GM13976 (cell line): ENCODE measurements at places on chromosomes 16 and 17.

- DNase-seq: no peak
Observed at GRCh38 chr16:50765260-50765659, 23.4 kb downstream of the CYLD start.

GRCh38 chr16:80125677-80126076 lies 415.1 kb upstream of the DYNLRB2 start:
- DNase-seq: no peak

DNA sequence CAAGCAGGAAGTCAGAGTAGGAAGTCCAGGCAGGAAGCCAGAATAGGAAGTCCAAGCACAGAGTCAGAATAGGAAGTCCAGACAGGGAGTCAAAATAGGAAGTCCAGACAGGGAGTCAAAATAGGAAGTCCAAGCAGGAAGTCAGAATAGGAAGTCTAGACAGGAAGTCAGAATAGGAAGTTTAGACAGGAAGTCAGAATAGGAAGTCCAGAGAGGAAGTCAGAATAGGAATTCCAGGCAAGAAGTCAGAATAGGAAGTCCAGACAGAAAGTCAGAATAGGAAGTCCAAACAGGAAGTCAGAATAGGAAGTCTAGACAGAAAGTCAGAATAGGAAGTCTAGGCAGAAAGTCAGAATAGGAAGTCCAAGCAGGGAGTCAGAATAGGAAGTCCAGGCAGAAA lies 105.3 kb upstream of the C16orf82 start:
- DNase-seq: no peak

DNA sequence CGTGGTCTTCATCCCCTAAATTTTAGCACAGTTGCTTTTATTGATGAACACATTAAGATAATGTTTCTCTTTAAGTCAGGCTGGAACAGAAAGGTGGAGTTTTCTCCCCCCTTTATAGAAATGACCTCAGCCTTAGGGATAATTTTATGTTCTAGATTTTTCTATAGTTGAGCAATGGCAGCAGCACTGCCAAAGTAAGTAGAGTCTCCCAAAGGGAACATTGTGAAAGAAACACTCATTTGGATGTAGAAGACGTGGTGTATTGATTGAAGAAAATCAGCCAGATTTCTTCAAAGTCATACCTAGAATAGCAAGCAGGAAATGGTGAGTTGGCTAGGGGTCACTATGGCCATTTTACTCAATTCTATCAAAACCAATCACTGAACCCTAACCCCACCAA lies 122.5 kb downstream of the DNAH9 start:
- DNase-seq: no peak

GRCh38 chr17:27609611-27610303 lies 21.2 kb upstream of the LGALS9 start:
- peak; percentile 57 for DNase-seq

GRCh38 chr17:6779411-6779810 lies 3.4 kb downstream of the FBXO39 start:
- DNase-seq: no peak

GRCh38 chr17:27904534-27905446 lies 11.6 kb upstream of the LYRM9 start:
- no peak for DNase-seq

GRCh38 chr16:68995011-68995504 lies 110.4 kb upstream of the HAS3 start:
- DNase-seq: no peak

- no peak for DNase-seq
Observed at GRCh38 chr16:11032000-11032921, 87.9 kb downstream of the CLEC16A start.

- DNase-seq: no peak
Observed at GRCh38 chr17:7328840-7329373, at the start of gene NEURL4. Gene NEURL4, minus strand, starts transcription at chr17:7329335. Its CDS starts 23 bp downstream, at chr17:7329312.

DNA sequence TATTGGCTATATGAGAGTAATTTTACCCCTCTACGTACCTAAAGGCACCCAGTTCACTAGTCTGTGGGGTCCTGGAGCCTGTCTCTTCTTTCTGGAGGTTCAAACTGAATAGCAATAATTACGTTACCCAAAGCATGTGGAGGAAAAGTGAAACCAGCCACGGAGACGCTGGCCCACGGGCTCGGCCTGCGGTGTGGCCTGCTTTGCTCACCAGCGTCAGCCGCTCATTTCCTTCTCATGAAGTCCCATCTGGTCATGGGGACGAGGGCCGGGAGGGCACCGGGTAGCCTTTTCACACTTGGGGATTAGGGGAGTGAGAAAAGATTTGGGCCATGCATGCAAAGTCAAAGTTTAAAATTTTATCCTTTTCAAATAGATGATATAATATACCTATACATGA lies 26.9 kb downstream of the ELAC2 start:
- no peak for DNase-seq

GRCh38 chr16:49019831-49020230 lies 261.8 kb downstream of the CBLN1 start:
- DNase-seq: no peak

- peak; percentile 85 for DNase-seq
Observed at GRCh38 chr17:2054512-2055291, at the start of gene HIC1. Gene HIC1, plus strand, starts transcription at chr17:2055103. Its CDS starts 1,588 bp downstream, at chr17:2056691.

DNA sequence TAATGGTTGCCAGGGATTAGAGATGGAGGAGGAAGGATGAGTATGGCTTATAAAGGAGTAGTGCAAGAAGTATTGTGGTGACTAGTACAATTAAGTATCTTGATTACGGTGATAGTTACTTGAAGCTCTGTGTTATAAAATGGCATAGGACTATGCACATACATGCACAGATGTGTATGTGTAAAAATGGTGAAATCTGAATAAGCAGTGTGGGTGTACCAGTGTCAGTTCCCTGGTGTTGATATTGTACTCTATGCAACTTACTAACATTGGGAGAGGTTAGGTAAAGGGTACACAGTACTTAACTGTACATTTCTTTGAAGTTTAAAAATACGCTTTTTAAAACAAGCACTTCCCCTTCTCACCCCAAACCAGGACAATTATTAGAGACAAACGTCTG lies 48.5 kb downstream of the NSRP1 start:
- no peak for DNase-seq

GRCh38 chr17:50220811-50221210 lies 19.4 kb upstream of the COL1A1 start:
- no peak for DNase-seq

DNA sequence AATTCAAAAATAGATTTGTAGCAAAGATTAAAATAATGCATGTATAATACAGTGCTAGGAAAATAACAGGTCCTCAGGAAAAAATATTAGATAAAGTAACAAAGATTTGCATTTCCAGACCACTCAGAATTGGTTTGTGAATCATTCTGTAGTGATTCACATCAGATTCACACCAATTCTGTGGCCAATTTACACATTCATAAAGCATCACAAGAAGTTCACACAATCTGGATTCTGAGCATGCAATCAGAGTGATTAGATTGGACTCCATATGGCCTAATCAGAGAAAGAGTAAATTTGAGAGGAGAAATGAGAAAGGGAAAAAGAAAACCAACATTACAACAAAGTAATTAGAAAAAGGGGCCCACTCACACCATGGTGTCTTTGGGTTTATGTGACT lies 36.0 kb upstream of the SLC47A1 start:
- no peak for DNase-seq

DNA sequence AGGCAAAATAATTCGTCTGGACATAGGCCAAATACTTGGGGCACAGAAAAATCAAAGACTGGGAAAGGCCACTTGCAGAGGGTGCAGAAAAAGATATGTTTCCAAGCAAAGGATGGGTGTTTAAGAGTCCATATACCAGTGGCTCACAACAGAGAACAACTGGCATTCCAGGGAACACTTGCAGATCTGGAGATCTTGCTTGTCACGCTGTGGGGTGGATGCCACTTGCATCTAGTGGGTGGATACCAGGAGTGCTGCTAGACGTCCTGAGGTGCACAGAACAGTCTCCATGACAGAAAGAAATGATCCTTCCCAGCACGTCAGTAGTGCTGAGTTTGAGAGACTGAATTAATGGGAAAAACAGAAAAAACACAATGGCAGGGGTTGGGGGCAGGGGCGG lies 8.4 kb downstream of the CBX8 start:
- DNase-seq: no peak

DNA sequence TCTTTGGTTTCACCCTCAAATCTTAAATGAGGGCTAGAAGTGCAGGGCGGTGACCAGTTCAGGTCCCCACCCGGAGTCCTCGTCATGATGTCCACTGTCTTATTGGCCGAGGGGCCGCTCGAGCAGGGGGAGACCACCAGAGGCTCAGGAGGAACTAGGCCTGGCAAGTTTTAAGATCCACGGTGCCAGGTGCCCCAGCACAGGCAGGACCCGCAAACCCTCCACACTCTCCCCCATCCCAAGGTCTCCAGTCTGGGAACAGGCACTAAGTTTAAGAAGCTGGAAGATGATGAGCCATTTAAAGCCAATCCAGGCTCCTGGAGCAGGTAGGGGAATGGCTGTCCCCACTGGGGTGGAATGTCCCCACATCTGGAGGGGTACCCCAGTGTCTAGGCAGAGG lies 4.1 kb downstream of the DLX3 start:
- no peak for DNase-seq

- no peak for DNase-seq
Observed at GRCh38 chr16:29729116-29729521, 16.7 kb downstream of the C16orf54 start.

- DNase-seq: no peak
Observed at GRCh38 chr16:64543441-64543840, 578.4 kb downstream of the CDH11 start.

GRCh38 chr16:86374603-86375130 lies 135.7 kb upstream of the FOXF1 start:
- no peak for DNase-seq

- no peak for DNase-seq
Observed at GRCh38 chr17:76232342-76232741, 8.0 kb downstream of the RNF157 start.

DNA sequence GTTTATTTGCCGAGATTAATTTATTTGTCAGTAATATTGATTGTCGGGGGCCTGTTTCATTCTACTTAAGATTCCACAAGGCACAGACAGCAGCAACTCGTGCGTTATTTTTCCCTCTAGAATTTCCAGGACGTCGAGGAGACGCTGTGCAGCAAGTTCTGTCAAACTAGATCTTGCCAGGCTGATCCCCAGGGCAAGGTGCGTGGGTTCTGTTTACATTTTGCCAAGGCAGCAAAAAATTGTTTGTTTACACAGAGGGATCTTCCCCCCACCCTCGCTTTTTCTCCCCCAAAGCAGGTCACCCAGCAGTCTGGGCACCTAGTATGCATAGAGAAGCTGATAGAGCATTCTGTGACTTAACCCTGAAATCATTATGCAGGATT lies 111.4 kb downstream of the IRX3 start:
- no peak for DNase-seq

DNA sequence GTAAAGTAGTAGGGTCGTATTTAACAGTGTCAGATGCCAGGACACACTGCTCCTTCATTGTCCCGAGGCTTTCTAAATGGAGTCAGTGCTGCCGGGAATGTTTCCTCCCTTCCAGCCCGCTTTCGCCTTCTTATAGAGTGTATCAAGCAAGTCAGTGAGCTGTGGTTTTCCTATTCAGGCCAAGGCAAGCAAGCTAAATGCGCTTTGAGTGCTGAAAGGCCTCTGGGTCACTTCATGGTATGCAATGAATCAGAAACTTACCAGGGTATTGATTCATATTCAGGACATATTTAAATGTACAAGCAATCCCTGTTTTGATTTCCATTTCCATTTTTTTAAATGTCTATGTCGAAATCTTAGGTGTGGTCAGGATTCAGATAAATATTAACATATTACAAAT lies 327.9 kb upstream of the SOX9 start:
- no peak for DNase-seq

DNA sequence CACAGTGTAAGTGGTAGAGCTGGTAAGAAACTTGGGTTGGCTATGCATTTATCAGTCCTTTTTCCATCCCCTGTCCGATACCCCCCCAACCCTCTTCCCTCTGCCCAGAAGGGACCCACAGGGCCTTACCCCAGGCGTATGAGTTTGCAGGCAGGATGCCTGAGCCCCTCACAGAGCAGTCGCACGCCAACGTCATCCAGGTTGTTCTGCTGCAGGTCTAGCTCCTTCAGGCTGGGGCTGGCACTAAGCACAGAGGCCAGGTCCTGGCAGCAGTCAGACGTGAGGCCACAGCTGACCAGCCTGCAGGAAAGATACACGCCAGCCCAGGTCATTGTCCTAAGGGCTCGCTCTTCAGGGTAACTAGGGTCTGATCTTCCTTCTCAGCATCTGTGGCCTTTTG lies 45.0 kb downstream of the NLRP1 start:
- no peak for DNase-seq

DNA sequence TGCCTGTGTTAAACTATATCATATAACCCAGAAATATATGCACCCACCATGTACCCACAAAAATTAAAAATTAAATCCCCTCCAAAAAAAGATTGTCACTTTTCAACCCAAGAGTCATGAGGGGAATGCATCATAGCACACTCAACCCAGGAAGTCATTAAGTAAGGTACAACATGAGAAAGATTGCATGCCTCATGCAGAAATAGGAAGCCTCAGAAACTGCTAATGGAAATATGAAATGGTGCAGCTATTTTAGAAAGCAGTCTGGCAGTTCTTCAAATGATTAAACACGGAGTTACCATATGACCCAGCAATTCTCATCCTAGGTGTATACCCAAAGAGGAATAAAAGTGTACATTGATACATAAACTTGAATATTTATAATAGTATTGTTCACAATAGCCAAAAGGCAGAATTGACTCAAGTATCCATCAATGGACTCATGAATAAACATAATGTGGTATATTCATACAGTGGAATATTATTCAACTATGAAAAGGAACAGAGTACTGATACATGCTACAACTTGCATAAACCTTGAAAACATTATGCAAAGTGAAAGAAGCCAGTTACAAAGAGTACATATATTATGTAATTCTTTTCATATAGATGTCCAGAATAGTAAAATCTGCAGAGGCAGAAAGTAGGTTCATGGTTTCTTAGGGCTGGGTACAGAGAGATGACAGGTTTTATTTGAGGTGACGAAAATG lies 70.4 kb downstream of the TMEM100 start:
- DNase-seq: no peak

DNA sequence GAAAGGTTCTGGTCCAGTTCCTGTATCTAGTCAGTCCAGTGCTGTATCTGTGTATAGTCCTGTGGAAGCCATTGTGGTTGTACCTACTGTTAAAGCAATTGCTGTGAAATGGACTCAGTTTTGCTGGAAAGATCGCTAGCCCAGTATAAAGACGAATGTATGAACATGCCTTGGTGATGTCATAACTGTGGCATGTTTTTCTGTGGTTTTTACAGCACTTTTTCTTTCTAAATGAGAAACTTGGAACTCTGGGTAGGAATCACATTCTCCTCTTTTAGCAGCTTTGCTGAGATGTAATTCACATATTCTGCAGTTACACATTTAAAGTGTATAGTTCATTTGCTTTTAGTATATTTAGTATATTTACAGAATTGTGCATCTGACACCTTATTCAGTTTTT lies 58.1 kb downstream of the MAP2K4 start:
- DNase-seq: no peak

GRCh38 chr16:58329135-58329534 lies 34.3 kb upstream of the PRSS54 start:
- DNase-seq: no peak

DNA sequence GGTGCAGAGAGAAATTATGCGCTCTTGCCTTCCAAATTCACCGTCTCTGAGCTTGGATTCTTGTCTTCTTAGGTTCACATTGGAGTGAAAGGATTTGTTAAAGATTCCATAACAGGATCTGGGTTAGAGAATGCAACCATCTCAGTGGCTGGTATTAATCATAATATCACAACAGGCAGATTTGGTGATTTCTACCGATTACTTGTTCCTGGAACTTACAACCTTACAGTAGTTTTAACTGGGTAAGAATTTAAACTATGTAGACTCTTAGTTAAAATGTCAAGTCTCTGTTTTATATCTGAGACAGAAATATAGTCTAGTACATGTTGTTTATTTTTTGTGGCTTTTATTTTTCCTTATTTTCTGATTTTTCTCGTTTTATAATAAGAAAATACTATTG lies 42.9 kb downstream of the CPD start:
- no peak for DNase-seq
